ENCODE measurements at places on chromosomes 12 and 14.

- DNase-seq: no peak
Observed at GRCh38 chr12:2058837-2059236, 6.0 kb downstream of the CACNA1C start.

DNA sequence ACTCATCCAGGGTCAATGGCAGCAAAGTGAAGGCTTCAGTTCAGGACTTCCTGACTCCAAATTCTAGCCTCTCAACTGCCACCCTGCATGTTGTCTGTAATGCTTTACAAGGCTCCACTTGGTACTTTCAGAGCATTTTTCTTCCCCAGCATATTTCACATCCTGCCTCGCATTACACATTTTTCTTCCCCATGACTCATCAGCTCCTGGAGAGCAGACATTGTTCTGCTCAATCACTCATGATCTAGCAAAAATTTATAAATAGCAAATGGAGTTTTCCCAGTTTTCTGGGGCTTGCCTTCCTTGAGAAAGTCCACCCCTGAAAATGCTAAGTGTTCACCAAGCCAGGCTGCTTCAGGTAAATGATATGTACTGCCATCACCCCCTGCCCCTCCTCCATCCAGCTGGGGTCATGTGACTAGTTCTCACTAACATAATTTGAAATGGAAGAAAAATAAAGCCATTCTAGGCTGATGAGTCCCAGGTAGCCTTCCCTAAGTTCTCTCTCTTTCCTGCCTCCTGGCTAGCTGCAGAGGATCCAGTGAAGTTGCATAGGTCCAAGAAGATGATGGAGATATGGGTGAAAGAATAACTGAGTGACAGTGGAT, 69.4 kb downstream of the ARMH4 start:
- DNase-seq: no peak

GRCh38 chr14:103115845-103116572, 7.3 kb upstream of the TNFAIP2 start:
- no peak for DNase-seq

DNA sequence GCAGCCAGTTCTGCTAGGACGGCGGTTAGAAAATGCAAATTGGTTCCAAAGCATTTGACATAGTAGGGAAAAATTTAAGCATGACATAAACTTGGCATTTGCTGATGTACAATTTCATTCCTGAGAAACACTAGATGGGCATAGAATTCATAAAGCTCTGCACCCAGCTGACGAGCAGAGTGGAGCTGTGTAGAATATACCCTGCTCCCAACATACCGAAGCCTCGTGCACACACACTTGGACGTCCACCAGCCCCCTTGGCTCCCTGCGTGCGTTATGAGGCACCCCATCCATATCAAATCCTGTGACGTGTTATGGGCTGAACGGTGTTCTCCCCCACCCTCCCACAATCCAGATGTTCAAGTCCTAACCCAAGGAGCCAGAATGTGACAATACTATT, 65.4 kb downstream of the CLMN start:
- DNase-seq: no peak

DNA sequence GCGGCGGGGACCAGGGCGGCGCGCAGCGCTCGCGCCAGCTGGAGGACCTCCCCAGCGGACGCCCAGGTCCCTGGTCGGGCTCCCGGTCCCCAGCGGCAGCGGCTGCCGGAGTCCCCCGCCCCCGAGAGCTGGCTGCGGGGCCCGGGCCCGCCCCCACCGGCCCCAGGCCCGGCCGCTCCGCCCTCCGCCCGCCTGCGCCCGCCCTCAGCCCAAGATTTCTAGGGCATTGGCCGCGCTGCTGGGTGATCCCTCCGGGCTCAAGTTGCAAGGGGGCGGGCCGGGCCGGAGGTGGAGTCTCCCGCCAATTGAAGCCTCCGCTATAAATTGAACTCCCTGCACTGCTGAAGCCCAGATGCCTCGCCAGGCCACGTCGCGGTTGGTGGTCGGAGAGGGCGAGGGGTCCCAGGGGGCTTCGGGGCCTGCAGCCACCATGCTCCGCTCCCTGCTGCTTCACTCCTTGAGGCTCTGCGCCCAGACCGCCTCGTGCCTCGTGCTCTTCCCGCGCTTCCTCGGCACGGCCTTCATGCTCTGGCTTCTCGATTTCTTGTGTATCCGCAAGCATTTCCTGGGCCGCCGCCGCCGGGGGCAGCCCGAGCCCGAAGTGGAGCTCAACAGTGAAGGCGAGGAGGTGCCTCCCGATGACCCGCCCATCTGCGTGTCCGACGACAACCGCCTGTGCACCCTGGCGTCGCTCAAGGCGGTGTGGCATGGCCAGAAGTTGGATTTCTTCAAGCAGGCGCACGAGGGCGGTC, at the start of gene DIO3:
DIO3 (plus strand) TSS at position 351 of the 752 bp plus-strand sequence.
- no peak for DNase-seq

GRCh38 chr12:10140001-10140400, 10.0 kb upstream of the CLEC7A start:
- no peak for DNase-seq

DNA sequence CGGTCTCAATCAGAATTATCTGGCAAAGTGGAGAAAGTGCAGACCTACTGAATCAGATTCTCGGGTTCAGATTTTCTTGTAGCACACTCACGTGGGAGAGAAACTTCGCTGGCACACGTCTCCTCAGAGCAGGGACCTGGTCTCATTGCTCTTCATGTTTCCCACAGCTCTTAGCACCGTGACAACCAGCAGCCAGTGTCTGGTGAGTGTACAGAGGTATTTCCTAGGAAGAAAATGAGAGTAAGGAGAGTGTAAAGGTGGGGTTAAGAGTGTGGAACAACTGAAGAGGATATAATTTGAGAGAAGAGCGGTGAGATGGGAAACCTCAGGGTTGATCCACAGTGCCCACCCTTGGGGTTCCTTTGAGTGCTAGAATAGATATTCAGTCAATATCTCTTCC, 89.2 kb downstream of the ARF6 start:
- no peak for DNase-seq

- no peak for DNase-seq
Observed at GRCh38 chr12:107332743-107333142, 239.4 kb upstream of the CRY1 start.

Data from stimulated activated CD8-positive, alpha-beta memory T cell treated with anti-CD3 and anti-CD28 coated beads, Interleukin-4, amount 100 ng/mL, for 24 hours (primary cell).